ENCODE measurements at places on chromosomes 13 and 19. TPM values are rescaled to one million over a fixed set of nuclear protein-coding genes. Genes with fewer than 3 reads are reported as not detected.

The HCN2 gene
- total RNA-seq, result 2.4 TPM

The CPB2 gene
- total RNA-seq, result 0.15 TPM

The DOCK9 gene
- 58.8 TPM for total RNA-seq

The NOTCH3 gene
- 39.4 TPM for total RNA-seq

The CCDC169 gene
- not detected for total RNA-seq

The CGB3 gene
- total RNA-seq, result not detected

The SYDE1 gene
- total RNA-seq, result 4.9 TPM

The KRTDAP gene
- total RNA-seq, result 0.74 TPM

The NMRK2 gene
- not detected for total RNA-seq

The ZNF556 gene
- total RNA-seq, result not detected

The PRX gene
- total RNA-seq, result 4.8 TPM

The MYH14 gene
- 60.1 TPM for total RNA-seq

The KLK12 gene
- total RNA-seq, result not detected

The CACNA1A gene
- 7.5 TPM for total RNA-seq

The UQCR11 gene
- 303 TPM for total RNA-seq

- peak; percentile 6 for DNase-seq
These were observed 211.1 kb downstream of the TEX29 start for GRCh38 chr13:111531505-111531904.

GRCh38 chr13:46339035-46339666, 47.9 kb downstream of the RUBCNL start:
- no peak for DNase-seq

- DNase-seq, result no peak
These were observed 1.9 kb downstream of the GTPBP3 start for GRCh38 chr19:17339088-17339741.

DNA sequence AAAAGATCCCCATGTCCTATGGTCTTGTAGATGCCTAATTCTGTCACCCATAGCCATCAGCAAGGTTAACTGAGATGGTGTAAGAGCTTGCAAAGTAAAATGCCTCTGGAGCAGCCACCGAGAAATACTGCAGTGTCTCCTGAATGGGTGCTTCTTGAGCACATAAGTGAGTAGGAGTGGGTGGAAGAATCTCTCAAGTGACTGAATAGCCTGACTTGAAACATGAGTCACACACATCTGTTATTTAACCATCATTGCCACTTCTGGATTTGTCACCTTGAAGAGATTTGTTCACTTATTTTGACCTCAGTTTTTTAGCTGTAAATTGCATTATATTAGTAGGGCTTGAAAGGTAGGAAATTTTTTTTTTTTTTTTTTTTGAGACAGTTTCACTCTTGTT, 2.3 kb downstream of the ZNF714 start:
- DNase-seq, result no peak

DNA sequence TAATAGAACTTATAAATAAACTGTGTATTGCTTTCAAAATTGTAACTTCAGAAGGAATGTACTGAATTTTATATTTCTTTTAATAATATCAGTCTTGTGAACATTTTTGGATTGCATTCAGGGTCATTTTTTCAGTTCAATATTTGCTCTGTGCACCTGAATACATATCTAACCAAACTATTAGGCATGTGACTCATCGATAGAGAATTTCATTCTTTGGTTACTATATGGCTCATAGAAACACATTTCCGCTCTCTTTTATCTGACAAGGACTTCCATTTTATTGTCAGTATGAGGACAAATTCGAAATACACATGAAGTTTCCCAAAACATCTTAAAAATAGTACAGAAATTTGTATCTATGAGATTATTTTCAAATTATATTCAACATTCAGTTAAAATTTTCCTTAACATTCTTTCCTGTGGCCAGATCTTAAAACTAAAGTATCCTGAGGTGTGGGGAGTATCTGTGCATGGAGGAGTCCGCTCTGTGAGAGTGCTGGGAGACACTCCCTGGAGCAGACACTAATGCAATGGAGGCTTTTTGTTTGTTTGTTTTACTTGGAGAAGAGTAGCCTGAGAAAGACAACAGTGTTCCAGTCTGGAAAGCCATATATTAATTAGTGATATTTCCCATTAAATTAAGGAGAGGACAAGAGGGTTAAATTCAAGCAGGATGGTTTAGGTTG, 483.6 kb downstream of the PCDH20 start:
- DNase-seq, result no peak

- DNase-seq, result no peak
These were observed 15.0 kb downstream of the PPP5C start for GRCh38 chr19:46361915-46362314.

DNA sequence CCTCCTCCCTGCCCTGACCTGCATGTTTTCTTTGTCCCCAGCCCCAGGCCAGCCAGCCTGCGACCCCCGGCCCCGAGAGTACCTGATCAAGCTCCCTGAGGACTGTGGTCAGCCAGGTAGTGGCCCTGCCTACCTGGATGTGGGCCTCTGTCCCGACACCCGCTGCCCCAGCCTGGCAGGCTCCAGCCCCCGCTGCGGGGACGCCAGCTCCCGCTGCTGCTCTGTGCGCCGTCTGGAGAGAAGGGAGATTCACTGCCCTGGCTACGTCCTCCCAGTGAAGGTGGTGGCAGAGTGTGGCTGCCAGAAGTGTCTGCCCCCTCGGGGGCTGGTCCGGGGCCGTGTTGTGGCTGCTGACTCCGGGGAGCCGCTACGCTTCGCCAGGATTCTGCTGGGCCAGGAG, 5.6 kb downstream of the CILP2 start:
- no peak for DNase-seq

GRCh38 chr19:31533114-31533513, 183.9 kb upstream of the TSHZ3 start:
- no peak for DNase-seq

- DNase-seq, result no peak
These were observed 260.5 kb downstream of the RFC3 start for GRCh38 chr13:34078334-34078999.

- no peak for DNase-seq
These were observed 73.0 kb downstream of the ANKRD10 start for GRCh38 chr13:110841846-110842245.

DNA sequence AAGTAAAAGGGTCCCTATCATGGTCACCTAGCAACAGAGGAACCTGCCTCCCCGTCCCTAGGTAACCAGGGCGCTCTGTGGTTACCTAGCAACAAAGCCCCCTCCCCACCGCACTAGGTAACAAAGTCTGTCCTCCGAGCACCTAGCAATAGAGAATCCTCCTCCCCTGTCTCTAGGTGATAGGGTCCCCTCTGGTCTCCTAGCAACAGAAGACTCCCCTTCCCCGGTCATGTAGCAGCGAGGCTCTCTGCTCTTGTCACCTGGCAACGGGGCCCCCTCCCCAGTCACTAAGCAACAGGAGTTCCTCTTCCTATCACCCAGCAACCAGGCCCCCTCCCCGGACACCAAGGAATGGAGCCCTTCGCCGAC, 307 bp downstream of the JOSD2 start:
- DNase-seq, result no peak

DNA sequence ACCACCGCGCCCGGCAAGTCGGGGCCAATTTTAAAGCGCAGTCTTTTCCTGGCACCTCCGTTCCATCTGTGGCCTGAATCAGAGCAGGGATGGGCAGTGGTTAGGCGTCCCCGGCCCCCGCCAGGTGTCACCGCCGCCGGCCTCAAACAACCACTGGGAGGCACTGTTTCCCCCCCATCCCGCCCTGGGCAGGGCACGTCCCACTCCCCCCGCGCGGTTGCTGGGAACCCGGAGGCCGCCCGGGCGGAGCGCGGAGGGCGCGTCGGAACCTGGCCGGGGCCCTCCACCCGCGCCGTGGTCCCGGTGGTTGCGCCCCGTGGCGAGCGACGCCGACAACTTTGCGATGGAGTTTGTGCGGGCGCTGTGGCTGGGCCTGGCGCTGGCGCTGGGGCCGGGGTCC, at the start of gene GRIN3B:
TSS of gene GRIN3B (plus strand) at position 325 of the 400 bp plus-strand sequence. CDS start at position 344, 19 bp downstream.
- DNase-seq, result peak; percentile 41

DNA sequence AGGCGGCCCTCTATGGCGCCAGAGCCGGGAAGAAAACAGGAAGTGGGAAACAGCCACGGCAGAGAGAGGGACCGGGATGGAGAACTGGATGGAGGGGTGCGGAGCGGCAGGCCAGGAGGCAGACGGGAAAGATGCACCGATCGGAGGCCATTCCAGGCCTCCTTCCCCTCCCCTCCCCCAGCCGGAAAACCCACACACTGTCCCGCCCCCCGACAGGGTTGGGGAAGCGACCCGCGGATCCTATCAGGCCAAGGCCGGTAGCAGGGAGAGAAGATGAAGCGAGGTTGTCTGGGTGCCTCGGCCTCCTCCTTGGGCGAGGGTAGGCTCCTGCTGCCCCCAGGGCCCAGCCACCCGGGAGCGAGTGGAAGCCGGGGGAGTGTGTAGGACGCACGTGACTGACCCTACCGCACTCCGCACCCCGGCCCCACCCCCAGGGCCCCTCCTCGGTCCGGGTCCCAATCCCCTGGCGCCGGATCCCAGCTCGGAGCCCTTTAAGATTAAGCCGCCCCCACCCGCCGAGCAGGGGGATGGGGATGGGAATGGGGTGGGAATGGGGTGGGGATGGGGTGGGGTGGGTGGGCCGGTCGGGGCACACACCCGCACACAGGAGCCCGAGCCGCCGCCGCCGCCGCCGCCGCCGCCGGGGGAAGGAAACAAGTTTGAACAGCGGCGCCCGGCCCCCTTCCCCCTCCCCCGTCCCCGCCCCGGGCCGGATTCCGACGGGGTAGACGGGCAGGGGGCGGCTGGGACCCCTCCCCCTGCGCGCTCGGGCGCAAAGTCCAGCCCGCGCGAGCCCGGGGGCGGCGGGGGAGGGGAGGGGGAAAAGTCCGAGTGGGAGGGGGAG, 1.5 kb downstream of the ERF start:
- no peak for DNase-seq

DNA sequence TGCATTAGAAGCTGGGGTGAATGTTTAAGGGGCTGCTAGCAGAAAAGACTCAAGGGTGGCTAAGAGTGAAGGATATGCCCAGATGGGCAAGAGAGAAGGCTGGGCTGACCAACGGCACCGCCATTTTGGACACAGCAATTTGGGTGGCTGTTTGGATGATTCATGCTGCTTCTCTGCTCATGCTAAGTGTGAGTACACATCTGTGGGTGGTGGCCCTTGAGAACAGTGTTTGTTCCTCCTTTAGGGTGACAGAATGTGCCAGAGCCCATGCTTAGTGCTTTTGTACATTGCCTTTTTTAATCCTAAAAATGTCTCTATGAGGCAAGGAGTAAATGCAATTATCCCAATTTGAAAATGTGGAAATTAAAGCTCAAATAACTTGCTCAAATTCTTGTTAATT, 9.8 kb downstream of the CBY2 start:
- no peak for DNase-seq

- DNase-seq, result no peak
These were observed 24.9 kb upstream of the GAS6 start for GRCh38 chr13:113888701-113889330.

GRCh38 chr13:52950436-52950956, 78.1 kb upstream of the OLFM4 start:
- DNase-seq, result no peak

- no peak for DNase-seq
These were observed 18.5 kb downstream of the KLF2 start for GRCh38 chr19:16343156-16343555.

DNA sequence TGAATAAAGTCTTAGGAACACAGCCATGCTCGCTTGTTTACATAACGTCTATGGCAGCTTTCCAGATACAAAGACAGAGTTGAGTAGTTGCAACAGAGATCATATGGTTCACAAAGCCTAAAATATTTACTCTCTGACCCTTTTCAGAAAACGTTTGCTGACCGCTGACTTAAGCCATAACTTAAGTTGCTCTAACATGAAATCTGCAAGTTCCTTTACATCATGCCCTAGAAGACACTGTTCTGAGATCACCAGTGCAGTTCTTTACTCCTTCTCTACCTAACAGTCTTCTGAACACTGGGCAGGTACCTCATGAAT, 166.4 kb downstream of the DCLK1 start:
- no peak for DNase-seq

DNA sequence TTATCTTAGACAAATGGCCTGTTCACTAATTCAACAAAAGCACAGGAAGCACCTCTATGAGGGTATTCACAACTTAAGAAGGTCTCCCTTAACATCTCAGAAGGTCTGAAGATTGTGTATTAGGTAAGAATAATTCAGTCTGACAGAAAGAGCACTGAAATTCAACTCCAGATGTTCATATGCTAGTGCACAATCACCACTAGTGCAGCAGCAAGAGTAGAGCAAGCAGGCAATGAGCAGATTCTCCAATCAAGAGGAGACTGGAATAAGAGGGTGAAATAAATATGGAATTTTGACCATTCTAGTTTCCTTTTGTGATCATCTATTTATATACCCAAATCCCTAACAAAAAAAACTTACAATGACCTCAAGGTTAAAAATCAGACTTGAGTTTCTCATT, 52.0 kb downstream of the MPHOSPH8 start:
- DNase-seq, result no peak

- DNase-seq, result no peak
These were observed 739 bp upstream of the ILF3 start for GRCh38 chr19:10653482-10653731.

GRCh38 chr13:110301606-110302553, 5.1 kb downstream of the COL4A1 start:
- no peak for DNase-seq

- DNase-seq, result no peak
These were observed 13.1 kb upstream of the PLAUR start for GRCh38 chr19:43682824-43683661.

- DNase-seq, result no peak
These were observed at the start of gene ZNF844 for GRCh38 chr19:12064590-12065538. Gene ZNF844, plus strand, starts transcription at chr19:12064731. Its CDS starts 143 bp downstream, at chr19:12064874.

- no peak for DNase-seq
These were observed 97.5 kb downstream of the MAB21L1 start for GRCh38 chr13:35378939-35379338.

DNA sequence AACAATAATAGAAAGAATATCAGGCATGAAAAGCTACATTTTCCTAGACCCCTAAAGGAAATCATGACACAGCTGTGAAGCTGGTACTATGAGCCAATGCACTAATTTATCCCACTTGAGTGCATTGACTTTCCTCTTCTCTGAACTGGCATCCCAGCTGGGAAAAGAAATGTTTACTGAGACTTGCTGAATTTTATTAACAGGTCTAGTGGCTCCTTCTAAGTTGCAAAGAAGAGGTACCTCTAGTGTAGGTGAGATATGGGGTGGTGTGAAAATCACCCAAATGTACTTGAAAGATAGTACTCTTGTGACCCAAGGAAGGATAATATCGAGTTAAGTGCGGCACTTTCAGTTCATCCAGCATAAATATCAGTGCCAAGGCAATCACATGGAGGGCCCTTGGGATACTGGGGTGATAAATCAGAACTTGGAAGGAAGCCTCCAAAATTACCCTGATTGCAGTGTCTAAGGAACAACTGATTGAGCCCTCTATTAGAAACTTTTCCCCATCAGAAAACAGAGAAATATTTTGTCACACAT, 369.2 kb downstream of the PCDH9 start:
- no peak for DNase-seq

Measured in HCT116 (cell line).